ENCODE measurements at places on chromosomes 2 and 18.

GRCh38 chr2:38375696-38376345 lies 1.3 kb downstream of the ATL2 start:
- no peak for DNase-seq

- no peak for DNase-seq
These were observed 29.4 kb upstream of the ARL5A start for GRCh38 chr2:151857650-151858049.

- DNase-seq: no peak
These were observed 94.7 kb upstream of the EFEMP1 start for GRCh38 chr2:56018267-56018666.

DNA sequence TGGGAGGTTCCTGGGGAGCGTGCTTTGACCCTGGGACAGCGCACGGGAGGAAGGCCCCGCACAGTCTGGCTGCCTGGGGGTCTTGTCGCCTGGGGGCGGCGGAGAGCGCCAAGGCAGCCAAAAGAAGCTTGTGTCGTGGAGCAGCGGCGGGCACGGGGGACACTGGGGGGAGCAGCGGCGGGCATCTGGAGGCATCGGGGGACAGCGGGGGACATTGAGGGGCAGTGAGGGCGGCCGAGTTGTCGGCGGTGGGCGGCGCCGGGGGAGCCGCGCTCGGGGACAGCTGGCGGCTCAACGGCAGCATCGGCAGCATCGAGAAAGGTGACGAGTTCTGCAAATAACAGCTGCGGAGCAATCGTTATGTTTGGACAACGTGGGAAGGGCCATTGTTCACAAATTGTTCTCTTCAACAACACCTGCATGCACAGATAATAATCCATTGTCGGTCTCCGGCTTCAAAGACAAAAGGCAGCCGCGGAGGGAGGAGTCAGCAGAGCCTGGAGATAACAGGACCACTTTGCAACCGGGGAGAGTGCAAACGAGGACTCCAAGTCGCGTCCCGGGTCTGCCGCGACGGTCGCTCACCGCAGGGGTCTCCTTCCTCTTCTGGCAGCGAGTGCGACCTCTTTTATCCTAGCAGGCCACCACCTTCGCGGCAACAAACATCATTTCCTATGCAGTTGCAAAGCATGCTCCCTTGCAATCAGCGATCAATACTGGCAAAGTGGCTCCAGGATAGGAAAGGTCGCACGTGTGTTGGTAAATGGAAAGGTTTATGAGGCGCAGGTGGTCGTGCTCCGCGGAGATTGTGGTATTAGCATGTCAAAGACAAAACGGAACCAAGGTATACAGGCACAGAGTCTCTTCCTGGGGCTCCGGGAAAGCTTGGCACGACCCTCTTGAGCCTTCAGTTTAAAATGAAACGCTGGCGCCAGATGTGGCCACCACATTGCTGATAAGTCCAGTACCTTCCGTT lies 132.3 kb upstream of the DLX2 start:
- DNase-seq: no peak

GRCh38 chr2:9326975-9327374 lies 96.4 kb downstream of the ITGB1BP1 start:
- DNase-seq: peak; percentile 6

DNA sequence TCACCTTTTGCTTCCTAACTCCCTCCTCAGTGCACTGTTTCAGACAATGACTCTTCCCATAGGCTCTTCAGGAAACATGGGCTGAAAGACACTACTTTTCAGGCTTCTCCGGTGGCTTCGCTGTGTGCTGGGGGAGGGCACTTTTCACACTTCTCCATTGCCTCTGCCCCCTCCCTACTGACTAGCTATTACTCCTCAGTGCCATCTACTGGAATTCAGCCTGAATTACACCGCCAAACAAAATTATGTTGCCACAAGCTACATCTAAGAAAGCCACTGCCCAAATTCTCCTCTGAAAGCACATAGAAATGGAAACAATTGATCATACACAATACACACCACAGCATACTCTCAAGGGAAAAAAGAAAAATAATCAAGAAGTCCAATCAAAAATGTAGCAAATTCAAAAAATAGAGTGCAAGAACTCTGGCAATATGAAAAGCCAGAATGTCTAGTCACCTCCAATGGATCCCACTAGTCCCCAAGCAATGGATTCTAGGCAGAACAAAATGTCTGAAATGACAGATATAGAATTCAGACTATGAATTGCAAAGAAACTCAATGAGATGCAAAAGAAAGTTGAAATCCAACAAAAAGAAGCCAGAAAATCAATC lies 1139.4 kb upstream of the GYPC start:
- peak; percentile 23 for DNase-seq

DNA sequence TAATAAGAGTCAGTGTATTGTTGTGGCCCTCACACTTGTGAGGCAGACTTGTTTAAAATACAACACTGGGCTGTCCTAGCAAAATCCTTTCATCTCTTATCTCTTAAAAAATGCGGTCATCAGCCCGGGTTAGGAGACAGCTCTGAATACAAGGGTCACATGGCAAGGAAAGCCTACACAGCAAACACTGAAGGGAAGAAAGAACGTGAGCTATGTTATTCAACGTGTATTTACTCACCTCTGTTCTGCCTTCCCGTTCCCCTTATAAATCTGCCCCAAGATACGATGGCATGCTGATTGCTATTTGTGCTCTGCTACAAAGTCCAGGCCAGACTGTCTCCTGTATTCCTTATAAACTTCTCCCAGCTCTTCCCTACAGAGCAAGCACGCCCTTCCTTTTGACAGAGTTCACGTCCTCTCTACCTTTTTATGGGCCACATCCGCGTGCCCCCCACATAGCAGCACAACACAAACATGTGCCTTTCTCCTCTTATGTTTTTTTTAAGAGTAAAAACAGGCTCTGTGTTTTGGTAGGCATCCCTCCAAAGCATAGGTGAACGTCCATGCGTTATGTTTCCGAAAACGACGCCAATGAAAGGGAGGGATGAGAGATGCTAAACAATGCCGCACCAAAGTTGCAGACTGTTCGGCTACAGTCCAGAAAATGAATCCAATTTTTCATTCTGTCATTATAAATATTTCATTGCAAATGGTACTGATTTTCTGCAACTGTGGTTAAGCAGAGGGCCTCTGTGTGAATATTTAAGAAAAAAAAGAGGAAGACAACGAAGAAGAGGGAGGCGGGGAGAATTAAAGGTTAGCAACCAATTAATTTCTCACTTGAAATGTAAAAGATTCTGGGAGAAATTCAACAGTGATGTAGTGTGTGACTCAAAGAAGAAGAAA lies 274.7 kb downstream of the ZNF521 start:
- no peak for DNase-seq

DNA sequence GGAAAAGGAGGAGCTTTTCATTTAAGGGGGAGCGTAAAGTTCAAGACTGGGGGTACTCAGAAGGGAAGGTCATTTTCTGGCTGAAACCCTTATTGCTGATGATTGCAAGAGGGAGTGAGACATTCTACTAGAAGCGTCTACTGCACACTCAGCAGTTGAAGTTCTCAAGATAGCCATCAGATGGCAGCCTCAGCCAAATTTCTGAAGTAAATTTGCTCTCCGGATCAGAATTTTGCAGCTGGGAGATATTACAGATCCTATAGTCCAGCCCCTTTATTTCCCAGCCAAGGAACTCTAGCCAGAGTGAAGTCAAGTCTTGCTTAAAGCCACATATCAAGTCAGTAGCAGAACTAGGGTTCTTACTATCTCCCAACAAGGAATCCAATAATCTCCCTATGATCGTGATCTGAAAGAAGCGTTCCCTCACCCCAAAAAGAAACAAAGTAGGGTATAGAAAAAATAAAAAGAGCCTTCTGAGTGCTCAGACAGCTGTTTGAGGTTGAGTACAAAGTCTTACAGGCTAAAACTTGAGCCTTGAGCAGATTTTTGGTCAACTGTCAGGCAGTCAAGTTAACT lies 24.0 kb downstream of the RAX start:
- peak; percentile 34 for DNase-seq

- DNase-seq: no peak
These were observed 34.5 kb upstream of the TSPYL6 start for GRCh38 chr2:54290356-54291025.

DNA sequence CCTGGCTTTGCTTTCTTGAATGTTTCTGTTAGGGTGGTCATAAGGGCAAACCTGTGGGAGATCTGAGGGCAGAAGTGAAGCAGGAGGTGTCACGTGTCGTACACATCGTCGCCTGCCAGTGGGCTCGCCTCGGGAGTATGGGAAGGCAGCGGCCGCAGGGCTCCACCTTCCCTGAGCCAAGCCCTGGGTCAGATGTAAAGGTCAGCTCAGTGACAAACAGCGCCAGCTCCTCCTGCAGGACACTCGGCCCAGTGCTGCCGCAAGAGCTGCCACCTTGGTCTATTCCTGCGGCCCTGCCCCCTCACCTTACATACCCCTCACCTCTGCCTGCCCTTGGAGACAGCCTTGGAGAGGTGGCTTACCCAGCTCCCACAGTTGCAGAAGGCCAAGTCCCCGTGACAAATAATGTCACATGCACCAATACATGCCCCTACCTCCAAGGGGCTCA lies 64.2 kb downstream of the PSMG2 start:
- DNase-seq: no peak

DNA sequence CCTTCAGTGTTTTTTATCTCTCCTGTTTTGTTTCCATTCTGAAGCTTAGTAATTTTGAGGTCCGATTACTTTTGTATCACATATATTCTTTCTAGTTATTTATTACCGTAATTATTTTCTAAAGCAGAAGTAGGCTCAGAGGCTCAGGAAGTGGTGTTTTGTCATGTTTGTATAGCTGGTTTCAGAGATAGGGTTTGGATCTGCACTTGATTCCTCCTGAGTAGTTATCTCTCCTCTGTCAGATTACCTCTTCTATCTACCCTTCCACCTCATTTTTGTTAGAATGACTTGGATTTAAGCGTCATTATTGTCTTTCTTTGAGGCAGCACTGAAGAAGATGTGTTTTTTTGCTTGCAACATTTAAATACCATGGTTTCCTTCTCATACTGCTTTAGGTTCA lies 95.4 kb downstream of the MTA3 start:
- DNase-seq: no peak

DNA sequence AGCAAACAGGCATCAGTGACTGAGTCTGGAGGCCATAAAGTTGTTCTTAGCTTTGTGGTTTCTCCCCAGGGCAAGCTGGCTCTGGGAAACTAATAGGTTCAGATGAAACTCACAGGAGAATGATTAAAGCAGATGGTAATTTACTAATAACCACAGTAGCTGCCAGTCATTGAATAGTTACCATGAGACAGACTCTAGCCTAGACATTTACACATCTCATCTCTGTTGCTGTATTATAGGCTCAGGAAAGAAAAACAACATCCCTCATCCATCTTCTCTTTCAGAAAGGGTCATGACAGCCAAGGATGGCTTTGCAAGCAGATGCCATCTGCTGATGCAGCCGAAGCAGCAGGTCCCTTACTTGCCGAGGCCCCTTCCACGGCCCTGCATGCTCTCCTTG lies 314.0 kb upstream of the ID2 start:
- DNase-seq: no peak

DNA sequence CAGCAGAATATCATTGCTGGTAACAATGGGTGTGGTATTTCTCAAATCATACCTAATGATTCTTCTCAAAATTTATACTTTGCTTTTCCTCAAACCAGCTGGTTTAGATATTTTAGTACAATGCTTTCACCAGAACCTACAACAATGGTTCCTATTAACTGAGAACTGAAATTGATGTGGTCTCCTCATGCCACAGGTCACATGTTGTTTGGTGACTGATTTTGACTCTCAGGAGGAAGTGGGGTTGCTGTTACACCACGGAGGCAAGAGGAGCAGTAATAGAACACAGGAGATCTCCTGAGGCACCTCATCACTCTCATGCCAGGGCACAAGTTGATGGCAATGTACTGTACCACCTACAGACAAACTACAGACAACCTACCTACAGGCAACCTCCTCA lies 3.0 kb upstream of the CEP68 start:
- no peak for DNase-seq

- DNase-seq: no peak
These were observed 72.0 kb upstream of the REV1 start for GRCh38 chr2:99561804-99562203.

DNA sequence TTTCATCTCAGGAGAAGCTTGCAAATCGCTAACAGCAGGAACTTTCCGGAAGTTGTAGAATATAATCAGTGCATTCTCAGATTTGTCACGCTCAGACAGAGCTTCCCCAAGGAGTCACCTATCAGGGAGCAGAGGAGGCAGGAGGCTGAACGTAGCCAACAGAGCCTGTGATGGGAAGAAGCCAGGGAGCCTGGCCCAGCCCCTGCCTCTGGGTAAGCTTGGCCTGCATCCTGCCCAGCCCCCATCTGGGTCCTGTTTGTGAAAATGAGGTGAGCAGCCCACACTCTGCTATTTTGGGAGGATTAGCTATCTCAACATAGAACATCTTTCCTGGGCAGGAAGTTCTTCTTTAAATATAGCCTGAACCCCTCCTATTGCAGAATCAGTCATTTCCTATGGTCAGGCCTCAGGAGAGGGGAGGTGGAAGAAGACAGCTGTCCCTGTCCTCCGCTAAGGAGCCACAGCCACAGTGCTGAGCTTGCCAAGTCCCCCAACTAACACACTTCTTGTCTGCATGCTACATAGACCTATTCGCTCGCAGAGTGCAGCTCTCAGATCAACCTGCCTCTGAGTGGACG lies 19.2 kb upstream of the PKDCC start:
- DNase-seq: no peak

DNA sequence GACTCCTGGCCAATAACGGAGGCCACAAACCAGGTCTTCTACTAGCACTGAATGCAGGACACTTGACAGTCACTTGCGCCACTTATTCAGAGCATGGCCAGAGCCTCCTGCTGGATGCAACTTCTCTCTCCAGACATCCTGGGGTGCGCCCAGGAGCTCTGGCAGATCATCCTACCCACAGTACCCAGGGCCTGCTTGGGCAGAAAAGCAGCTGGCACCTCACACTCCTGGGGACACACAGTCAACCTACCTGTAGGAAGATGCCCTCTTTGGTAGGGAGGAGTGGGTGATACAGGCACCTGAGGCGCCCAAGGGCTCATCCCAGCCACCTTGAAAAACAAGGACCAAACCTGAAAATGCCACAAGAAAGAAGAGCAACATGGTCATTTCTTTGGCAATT lies 13.3 kb downstream of the GALNT14 start:
- DNase-seq: no peak

DNA sequence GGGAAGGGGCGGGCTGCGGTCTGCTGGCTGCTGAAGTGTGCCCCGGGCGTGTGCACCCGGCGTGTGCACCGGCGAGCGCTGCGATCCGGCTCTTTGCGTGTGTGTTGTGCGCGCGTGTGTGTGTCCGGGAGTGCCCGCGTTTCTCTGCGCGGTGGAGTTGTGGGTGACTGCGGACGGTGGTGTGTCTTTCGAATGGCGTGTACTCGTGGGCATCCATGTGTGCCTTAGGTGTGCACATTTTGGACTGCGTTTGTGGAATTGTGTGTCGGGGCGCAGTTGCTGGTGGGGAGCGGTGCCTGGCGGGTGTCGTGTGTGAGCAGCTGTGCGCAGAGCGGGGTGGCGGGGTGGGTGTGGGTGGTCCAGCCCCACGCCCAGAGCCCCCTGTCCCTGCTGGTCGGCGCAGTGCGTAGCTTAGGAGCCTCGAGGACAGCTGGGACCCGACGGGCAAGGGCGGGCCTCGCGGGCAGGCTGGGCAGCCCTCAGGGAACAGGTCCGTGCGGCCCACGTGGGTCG lies 533 bp downstream of the HPCAL1 start:
- no peak for DNase-seq

GRCh38 chr2:152114366-152114765 lies 15.5 kb upstream of the CACNB4 start:
- no peak for DNase-seq

GRCh38 chr2:159013103-159013502 lies 44.7 kb downstream of the TANC1 start:
- no peak for DNase-seq

- no peak for DNase-seq
These were observed 42.5 kb downstream of the INHBB start for GRCh38 chr2:120388222-120389035.

GRCh38 chr2:241641631-241642030 lies 4.1 kb downstream of the ATG4B start:
- no peak for DNase-seq

Data from RCC 7860 (cell line).